ENCODE measurements at places on chromosomes 5 and 9.
A peak's percentile ranks its signal among the peaks of the same experiment; 100 is the strongest.

DNA sequence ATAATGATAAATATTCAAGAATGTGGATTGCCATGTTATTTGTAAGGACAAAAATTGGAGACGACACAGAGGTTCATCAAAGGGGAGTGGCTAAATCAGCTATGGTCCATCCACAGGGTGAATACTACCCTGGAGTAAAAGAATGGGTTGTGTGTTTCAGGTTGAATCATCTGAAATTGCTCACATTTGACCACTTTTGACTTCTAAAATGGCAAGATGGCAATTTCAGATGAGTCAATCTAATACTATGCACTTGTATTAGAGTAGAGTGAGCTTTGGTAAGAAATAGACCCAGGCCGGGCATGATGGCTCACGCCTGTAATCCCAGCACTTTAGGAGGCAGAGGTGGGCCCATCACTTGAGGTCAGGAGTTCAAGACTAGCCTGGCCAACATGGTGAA is 131.8 kb downstream of the GAPVD1 start:
- DNase-seq: no peak

DNA sequence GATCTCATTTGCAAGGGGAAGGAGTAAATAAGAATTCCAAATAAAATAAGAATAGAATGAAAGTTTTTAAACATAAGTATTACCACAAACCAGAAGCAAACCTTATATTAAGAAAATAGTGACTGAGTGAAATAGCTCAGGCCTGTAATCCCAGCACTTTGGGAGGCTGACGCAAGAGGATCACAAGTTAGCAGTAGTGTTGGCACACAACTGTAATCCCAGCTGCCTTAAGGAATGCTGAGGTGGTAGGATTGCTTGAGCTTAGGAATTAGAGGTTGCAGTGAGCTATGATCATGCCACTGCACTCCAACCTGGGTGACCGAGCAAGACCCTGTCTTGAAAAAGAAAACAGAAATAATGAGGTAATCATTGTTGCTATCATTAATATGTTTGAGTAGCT is 47.0 kb downstream of the APC start:
- DNase-seq: no peak

DNA sequence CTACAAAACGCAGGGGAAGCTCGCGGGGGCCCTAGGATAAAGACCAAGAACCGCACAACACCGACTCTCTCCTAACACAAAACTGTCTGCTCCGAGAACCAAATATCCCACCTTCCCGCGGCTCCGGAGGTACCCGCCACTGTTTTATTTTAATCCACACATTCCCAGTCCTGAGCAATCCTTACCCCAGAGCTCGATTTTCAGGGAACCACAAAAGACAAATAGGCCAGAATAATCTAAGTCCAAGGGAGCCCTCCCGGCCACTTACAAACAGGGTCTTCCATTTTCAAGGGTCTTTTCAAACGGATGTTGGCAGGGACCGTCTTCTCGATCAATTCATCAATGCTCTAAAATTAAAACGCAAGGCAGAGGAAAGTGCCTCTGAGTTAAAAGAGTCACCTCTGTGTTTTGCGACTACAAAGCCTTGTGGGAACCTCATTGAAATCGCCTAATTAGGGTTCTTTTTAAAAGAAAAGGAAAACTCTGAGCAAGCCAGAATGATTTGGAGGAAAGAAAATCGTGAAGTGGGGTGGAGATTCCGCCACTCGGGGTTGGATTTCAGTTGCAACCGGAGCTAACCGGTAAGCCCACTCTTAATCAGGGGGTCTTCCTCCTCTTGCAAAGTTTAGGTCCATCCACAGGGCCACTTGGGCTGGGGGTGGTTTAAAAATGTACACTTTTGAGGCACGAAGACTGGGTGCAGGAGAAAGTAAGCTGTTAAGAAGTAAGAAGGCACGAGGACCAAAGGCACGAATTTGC is 1.0 kb downstream of the GLDC start:
- DNase-seq: no peak

GRCh38 chr5:128773378-128773777 is 191.9 kb upstream of the SLC27A6 start:
- no peak for DNase-seq

DNA sequence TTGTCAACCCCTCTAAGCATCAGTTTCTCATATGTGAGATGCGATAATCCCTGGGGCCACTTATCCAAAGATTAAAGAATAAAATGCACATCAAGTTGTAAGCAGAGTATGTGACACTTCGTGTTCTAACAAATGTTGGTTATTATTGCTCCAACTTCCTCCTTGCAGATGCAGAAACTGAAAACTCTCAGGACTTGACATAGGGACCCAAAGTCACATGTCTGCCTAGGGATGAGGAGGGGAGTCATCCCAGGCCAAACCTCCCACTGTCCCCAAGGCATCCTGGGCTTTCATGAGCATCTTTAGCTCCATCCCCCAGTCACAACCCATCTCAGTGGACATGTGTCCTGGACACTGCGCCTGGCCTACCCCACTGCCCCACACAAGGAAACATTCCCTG is 27.5 kb upstream of the SYK start:
- DNase-seq: no peak

GRCh38 chr9:18976221-18976708 is 56.7 kb downstream of the SAXO1 start:
- DNase-seq: no peak

DNA sequence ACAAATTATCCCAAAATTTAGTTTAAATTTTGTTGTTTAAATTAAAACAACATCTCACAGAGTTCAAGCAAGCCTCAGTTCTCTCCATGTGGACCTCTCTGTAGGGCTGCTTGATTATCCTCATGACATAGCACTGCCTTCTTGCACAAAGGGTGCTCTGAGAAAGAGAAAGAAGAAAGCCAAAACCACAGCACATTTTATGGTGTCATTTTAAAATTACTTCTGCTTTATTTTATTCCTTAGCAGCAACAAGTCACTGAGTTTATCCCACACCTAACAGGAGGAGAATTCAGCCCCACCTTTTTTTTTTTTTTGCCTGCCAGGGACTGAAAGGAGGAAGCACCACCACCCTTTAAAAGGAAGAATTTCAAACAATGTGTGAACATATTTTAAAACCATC is 12.8 kb upstream of the KCNV2 start:
- DNase-seq: no peak

DNA sequence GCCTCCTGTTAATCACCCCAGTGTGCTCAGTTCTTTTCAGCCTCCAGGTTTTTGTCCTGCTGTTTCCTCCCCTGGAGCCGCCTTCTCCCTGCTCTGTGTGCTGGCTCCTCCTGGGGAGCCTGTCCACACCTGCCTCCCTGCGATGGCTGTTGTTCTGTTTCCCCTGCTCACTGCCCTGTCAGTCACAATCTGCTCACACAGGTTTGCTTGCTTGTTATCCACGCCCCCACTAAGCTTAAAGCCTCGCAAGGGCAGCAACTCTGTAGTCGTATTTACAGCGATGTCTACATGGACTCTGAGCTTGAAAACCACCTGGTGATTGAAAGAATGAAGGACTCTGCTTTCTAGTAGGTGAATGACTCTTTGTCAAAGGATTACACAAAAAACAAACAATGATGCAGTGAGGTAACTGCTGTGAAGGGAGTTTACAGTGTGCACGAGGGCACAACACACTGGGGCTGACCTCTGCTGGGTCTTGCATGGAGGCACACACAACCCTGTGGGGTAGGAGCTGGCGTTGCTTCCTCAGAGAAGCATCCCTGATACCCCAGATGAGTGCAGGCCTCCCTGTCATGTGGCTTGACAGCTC is 39.6 kb upstream of the TEX48 start:
- DNase-seq: peak; percentile 60

- DNase-seq: no peak
Measured at GRCh38 chr9:116900007-116900367, 212.9 kb downstream of the TRIM32 start.

GRCh38 chr5:32201122-32201753 is 27.1 kb upstream of the GOLPH3 start:
- DNase-seq: no peak

GRCh38 chr9:129570450-129571297 is 50.2 kb downstream of the C9orf50 start:
- DNase-seq: no peak

DNA sequence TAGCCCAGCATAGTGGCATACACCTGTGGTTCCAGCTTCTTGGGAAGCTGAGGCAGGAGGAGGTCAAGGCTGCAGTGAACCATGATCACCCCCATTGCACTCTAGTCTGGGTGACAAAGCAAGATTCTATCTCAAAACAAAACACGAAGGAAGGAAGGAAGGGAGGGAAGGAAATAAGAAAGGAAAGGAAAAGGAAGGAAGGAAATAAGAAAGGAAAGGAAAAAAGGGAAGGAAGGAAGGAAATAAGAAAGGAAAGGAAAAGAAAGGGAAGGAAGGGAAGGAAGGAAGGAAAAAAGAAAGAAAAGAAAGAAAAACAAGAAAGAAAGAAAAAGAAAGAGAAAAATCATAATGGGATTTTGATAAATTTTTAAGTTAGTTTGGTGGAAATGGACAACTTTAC is 3.1 kb upstream of the STX17 start:
- DNase-seq: no peak

DNA sequence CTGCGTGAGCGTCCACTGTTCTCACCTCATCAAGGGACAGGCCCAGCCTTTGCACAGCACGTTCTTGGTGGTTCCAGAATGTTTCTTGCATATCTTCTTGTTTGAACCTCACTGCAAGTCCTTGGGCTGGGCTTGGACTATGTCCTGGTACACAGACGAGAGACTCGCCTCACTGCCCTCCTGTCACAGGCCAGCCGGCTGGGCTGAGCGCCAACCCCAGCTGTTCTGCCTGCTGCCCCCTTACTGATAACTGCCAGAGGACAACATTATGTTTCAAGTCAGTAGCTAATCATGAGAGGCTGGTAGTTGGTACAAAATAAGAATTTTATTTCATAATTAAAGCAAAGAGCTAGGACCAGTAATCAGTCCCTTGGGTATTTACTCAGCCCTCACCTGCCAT is 52.8 kb upstream of the LRRTM2 start:
- no peak for DNase-seq

DNA sequence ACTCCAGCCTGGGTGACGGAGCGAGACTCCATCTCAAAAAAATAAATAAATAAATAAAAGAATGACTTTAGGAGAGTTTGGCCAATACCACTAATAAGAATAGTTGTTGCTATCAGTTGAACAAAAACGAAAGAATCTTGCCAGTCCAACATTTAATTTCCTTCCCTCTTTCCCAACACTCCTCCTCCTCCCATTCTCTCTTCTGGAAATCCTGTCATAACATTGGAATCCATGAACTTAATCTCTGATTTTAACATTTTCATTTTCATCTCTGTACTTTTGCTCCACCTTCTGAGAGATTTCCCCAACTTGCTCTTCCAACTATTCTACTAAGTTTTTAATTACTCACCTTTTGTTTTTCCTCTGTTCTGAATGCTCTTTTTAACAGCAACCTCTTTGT is 42.8 kb upstream of the CDK20 start:
- DNase-seq: no peak

DNA sequence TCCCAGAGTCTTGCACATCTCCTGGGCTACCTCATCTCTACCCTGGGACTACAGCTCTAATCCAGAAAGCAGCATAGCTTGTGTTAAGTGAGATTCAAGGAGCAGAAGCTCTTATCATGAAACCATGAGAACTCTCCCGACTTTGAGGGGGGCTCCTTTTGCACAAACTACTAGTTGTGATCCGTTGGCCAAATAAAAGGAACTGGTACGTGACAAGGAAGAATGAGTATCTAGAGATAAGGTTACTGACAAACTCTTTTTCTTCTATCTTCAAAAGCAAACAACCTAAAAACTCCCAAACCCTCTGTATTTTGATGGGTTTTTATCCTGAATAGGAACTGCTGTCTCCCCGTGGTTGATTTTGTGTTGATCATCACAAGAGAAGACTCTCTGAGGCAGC is 168.5 kb downstream of the SLC24A2 start:
- no peak for DNase-seq

GRCh38 chr5:150517272-150518152 is 9.6 kb downstream of the NDST1 start:
- peak; percentile 22 for DNase-seq

DNA sequence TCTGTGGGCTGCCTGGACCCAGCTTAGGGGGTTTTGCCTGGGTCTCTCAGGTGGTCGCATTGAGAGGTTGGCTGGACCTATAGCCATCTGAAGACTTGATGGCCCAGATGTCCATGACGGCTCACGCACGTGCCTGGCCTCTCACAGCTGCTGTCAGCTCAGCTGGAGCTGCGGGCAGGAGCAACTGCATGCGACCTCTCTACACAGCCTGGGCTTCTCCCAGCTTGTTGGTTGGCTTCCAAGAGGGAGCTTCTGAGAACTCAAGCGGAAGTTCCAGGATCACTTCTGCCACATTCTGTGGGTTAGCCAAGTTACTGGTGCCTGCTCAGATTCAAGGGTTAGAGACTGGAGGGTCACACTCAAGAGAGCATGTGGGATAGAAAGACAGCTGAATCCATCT is 99.2 kb downstream of the DAPK1 start:
- no peak for DNase-seq

GRCh38 chr5:102570747-102571146 is 71.9 kb upstream of the SLCO6A1 start:
- DNase-seq: no peak

DNA sequence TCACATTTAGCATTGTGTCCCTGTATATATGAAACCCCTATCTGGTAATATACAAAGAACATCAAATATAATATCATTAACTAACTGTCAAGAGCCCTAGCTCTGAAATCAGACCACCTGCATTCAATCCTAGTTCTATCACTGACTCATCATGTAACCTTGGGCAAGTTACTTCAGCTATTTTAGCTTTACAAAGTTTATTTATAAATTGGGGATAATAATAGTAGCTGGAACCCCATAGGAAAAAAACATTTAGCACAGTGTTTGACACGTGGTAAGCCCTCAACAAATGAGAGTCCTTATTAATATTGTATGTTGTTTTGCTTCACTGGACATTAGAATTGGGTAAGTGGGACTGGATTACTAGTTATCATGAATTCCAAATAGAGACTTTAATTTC is 157.5 kb downstream of the EBF1 start:
- no peak for DNase-seq

- DNase-seq: no peak
Measured at GRCh38 chr9:137592767-137593166, 2.5 kb upstream of the ZMYND19 start.

GRCh38 chr5:132008163-132008473 is 3.3 kb downstream of the ACSL6 start:
- no peak for DNase-seq

Data from NCI-H748 treated with DMSO at 0.1 percent for 48 hours (cell line).